ENCODE measurements at places on chromosomes 12 and 14.

GRCh38 chr14:95421741-95422140 lies 94.7 kb downstream of the SYNE3 start:
- DNase-seq = no peak

DNA sequence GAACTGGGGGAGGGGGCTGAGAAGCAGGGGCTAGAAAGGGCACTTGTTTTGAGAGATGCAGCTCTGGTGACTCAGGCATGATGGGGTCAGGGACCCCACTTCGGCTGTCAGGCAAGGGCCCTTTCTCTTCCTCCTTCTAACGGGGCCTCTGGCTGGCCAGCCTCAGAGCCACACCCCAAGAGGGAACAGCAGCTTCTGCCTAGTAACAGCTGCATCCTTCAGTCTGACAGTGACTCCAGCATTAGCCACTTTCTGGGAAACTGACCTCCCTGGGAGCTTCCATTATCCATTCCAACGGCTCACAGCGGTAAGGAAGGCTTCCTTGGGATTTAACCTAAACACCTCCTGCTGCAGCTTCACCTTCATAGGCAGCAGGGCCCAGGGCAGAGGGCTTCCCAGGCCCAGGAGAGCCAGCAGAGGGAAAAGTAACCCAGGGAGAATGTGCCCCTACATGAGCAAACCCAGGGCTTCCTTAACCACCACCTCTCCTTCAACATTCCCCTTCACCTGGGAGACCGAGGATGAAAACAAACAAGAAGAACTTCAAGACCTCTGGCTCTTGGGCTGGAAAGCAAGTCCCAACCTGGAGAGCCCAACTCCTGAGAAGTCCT lies 2.7 kb downstream of the NCKAP5L start:
- DNase-seq = no peak

GRCh38 chr12:105281694-105282049 lies 45.7 kb upstream of the APPL2 start:
- no peak for DNase-seq

GRCh38 chr12:25775968-25776367 lies 182.5 kb upstream of the RASSF8 start:
- DNase-seq = no peak

Data from CD4-positive, alpha-beta T cell treated with Interleukin-6 at 100 ng/mL for 8 hours (primary cell).